ENCODE measurements at places on chromosomes 5 and 9.
A peak's percentile ranks its signal among the peaks of the same experiment; 100 is the strongest.

DNA sequence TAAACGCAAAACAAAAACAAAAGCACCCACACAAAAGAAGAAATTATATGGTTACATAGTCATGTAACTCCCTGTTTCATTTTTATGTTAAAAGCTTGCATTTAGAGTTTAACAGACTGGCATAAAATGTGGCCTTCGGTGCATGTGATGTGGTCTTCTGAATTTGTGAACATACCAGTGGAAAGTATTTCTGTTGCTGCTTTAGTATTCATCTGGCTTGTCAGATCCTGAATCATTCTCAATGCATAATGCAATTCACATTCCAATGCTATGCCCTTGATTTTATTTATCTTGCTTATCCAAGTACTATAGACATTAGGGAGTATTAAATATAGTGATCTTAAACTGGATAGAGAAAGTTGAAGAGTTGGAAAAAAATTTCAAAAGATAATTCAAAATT lies 740.2 kb upstream of the ZNF608 start:
- DNase-seq = no peak

- no peak for DNase-seq
Measured at GRCh38 chr5:11387382-11387781, 516.9 kb downstream of the CTNND2 start.

DNA sequence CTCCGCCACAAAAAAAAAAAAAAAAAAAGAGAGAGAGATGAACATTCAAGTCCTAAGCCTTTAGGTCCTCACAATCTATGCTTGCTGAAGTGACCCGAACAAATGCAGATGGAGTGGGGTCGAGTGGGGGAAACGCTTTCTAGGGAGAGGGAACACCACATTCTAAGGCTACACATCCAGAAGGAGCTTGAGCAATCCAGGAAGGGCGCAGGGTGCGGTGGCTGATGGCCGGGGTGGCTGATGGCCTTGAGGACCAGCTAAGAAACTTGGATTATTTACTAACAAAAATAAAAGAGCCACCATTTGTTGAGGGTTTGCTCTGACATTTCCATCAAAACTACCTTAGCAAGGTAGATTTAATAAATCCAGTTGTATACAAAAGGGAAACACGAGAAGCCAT lies 764 bp upstream of the BNIP1 start:
- no peak for DNase-seq

DNA sequence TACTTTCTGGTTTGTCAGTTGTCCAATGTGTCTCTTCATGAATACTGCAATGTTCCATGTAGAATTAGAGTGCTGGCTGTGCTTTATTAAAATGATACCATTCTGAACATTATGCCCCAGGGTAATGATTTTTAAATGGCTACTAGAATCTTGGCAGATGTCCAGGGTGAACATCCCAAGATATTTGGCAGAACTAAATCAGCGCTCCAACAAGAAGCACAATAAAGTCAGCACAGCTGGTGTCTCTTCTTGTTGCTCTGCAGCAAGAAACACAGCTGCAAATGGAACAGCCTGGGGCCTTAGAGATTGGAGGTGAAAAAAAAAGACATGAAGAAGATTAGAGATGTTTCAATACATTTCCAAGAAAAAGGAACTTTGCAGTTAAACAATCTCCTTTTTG lies 248.3 kb downstream of the CDH18 start:
- no peak for DNase-seq

GRCh38 chr5:83724935-83725334 lies 4.3 kb upstream of the HAPLN1 start:
- DNase-seq = no peak

DNA sequence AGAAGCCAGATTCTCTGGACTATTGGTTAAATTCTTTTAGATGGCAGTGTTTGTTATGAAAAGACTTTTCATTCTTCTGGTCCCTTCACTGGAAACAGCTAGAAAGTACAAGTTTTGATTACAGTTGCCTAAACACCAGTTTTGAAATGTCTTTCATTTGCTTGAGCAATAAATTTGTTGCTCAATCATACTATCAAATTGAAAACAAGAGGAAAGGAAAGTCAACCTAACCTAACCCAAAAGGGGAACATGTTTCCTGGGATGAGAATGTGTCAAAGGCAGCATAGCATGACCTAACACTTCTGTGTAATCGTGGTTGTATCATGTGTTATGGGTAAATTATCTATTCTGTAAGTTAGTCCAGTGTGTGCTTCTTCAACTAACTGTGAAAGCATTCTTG lies 213.2 kb downstream of the TMC1 start:
- DNase-seq = no peak

DNA sequence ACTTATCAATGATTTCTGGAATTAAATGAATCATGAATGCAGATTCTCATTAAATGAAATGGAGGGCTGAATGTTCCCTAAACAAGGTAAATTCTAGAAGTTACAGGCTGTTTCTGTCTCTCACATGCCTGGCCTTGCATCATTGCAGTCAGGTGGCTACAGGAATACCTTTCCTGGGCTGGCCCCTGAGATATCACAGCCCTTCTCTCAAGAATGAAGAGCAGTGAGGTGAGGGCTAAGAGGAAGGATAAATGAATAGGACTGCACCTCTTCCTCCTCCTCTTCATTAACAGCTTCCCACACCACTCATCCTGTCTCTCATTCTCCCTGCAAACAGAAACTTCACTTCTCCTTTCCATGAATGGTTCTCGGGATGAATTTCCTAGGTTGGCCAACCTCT lies 22.5 kb downstream of the ARHGEF28 start:
- no peak for DNase-seq

DNA sequence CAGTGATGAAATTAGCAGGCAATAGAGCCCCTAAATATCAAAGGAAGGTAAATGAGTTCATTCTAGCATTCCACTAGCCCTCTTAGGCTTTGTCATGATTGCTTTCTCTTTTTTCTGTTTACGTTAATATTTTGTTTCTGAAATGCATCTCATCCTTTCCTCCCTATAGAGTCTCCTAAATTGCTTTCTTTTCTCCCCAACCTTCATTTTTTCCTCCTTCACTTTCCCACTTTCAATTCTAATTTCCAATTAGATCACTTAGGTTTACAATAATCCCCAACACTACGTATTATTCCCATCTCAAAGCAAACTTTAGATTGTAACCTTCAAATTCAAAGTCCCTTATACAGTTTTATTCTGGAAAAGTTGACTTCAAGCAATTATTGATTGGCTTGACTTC lies 559.3 kb downstream of the RAB3C start:
- no peak for DNase-seq

- DNase-seq = peak; percentile 70
Measured at GRCh38 chr9:131276094-131276888, at the start of gene FAM78A. Gene FAM78A, minus strand, starts transcription at chr9:131276510. Its CDS starts 331 bp downstream, at chr9:131276179.

DNA sequence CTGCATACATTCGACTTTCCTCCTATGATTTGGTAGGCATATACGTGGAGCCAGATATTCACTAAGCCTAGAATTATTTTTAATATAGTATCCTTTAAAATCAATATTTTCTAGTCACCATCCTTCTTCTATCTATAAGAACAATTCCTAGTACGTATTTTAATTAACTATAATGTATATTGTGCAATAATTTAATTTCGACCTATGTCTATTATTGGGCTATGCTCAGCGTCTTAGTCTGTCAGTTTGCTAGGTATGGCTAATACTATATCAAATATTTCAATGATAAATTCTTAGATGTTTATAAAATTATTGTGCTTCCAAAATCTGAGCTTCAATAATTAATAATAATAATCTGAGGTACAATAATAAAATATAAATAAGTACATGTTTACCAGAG lies 705.3 kb downstream of the PRELID2 start:
- DNase-seq = no peak

- no peak for DNase-seq
Measured at GRCh38 chr9:111178331-111179055, 140.2 kb upstream of the LPAR1 start.

- no peak for DNase-seq
Measured at GRCh38 chr5:74059706-74060105, 433.7 kb downstream of the ARHGEF28 start.

- no peak for DNase-seq
Measured at GRCh38 chr5:157745041-157745456, 1.5 kb downstream of the LSM11 start.

- no peak for DNase-seq
Measured at GRCh38 chr9:134598884-134599245, 42.7 kb upstream of the COL5A1 start.

DNA sequence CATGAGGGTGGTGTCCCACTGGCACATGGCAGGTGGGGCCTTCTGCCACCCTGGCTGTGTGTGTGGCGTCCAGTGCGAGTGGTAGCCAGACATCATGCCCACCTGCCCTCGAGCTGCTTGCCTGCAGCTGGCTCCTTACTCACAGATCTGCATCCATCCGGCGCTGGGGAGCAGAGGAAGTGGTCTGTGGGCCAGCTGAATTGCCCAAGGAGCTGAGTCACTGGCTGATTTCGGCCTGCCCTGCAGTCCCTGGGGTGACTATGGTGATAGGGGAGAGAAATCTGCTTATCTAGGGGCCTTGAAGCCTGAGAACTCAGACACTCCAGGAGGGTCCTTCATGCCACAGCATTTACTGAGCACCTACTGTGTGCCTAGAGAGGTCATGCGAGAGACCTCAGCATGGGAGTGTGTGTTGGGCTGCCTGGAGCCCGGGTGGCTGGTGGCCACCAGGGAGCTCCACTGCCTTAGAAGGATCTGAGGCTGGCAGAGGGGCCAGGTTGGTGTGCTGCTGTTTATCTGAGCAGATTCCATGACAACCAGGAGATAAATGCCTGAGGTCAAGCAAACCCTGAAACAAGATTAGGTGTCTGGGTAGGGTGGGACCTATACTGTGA lies 57.1 kb downstream of the SLC22A5 start:
- peak; percentile 83 for DNase-seq

- no peak for DNase-seq
Measured at GRCh38 chr5:61289669-61290306, 42.3 kb upstream of the ZSWIM6 start.

DNA sequence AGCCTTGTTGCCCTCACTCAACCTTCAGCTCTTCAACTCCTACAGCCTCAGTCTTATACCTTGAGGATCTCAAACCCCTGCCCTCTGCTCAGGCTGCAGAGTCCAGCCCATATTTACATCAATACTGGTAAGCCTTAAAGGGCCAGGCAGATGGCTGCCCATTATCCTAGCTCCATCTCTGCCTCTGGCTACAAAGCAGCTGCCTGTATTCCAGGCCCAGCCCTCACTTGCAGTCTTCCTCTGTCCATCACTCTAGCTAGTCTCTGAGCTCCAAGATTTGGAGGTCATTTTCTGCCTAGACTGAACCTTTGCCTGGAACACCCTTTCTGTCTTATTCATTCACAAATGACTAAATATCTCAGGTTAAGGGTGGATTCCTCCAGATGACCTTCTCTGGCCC lies 50.2 kb upstream of the GALNT10 start:
- no peak for DNase-seq

DNA sequence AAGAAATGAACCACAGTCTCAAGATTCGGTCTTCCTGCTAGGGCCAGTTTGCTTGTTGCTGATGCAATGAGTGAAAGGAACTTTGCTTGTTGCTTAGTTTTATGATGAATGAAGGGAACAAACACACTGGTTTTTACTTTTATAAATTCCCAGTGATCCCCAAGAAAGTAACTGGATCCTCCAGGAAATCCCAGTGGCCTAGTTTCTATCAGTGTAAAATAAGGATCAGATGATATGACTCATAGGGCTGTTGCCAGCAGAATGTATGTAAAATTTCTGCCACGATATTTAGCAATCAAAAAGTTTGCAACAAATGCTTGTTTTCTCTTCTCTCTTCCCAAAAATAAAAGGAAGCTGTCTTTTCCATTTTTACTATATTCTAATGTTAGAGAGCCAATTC lies 160.1 kb upstream of the CDKN2B start:
- no peak for DNase-seq

GRCh38 chr5:173140769-173141168 lies 3.6 kb upstream of the BNIP1 start:
- no peak for DNase-seq

- DNase-seq = no peak
Measured at GRCh38 chr9:99785010-99785590, 36.6 kb upstream of the NR4A3 start.

- no peak for DNase-seq
Measured at GRCh38 chr5:140565780-140566095, 1.1 kb downstream of the SLC35A4 start.

GRCh38 chr9:73199886-73200285 lies 48.2 kb downstream of the ANXA1 start:
- peak; percentile 15 for DNase-seq

DNA sequence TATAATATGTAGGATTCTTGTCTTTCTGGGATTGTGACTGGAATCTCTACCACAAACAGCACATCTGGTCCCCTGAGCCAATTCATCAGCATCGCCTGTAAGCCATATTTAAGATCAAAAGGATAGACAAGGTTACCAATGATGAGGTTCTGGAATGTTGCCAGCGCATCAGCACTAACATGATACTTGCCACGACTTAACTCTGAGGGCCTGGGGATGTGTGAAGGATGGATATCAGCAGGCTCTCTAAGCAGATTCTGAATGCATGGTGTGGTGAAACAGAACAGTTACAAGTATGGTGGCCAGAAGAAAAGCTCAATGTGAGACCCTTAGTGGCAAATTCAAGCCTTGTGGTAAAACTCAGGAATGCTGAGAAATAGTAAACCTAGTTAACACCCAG lies 143.0 kb downstream of the XRCC4 start:
- DNase-seq = no peak

- no peak for DNase-seq
Measured at GRCh38 chr5:28896949-28897348, 1858.6 kb upstream of the CDH9 start.

GRCh38 chr9:23258569-23258968 lies 567.5 kb downstream of the ELAVL2 start:
- DNase-seq = no peak

DNA sequence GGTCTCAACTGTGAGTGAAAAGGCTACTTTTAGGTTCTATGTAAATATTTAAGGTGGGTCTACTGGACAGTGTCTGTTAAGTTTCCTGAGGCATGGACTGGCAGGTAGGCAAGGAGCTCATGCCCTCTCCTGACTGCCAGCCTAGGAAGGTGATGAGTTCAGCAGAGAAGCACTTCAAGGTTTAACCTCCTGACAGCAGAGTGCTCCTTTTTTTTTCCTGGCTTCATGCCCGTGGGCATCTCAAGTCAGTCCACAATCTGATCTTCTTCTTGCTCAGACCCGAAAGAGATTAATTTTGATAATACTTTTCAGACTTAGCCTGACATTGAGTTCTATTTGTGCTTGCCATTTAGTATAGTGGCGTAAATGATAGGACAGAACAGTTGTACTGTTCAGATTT lies 241.9 kb upstream of the NREP start:
- no peak for DNase-seq

DNA sequence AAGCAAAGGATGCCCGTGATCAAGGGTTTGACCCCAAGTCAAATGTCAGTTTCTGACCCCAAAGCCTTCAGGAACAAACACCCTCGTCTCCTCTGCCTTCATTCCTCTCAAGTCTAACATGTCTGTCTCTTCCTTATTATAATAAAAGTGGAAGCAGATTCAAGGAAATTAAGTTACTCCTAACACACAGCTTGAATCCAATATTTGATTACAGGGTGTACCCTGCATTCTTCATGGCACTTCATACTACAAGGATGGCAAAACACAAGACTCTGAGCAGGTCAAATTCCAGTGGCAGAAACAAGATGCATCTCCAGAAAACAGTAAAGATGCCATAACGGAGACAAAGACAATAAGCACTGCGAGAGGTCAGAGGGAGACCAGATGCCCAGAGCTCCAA lies 119.2 kb upstream of the FAM120A start:
- DNase-seq = no peak

GRCh38 chr9:94002316-94003140 lies 47.4 kb upstream of the BARX1 start:
- DNase-seq = peak; percentile 37

Measured in stimulated activated CD4-positive, alpha-beta T cell treated with anti-CD3 and anti-CD28 coated beads, Interleukin-15, amount 100 ng/mL, for 24 hours (primary cell).